Astrocyte (in vitro differentiated cells and primary cell): ENCODE measurements at places on chromosomes 2 and 18. TPM values are rescaled to one million over a fixed set of nuclear protein-coding genes. Genes with fewer than 3 reads are reported as not detected.

GRCh38 chr18:35464831-35465279 lies 32.9 kb downstream of the INO80C start:
- no peak for DNase-seq

DNA sequence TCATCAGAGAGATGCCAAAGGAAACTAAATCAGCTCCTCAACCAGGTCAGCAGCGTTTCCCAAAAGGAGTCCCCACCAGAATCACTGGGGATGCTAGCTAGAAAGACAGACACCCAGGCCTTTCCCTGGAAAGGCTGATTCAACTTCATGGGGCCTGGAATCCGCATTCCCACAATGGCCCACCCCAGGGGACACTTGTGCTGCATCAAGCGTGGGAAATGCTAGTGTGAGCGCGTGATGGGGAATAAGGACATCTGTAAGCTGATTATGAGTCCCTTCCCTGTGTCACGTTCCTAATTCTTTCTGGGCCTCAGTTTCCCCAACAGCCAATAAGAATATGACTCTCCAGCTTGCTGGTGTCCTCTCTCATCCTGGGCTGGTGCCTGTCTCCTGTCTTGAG lies 2.2 kb upstream of the WNT10A start:
- no peak for DNase-seq

- DNase-seq = no peak
Observed at GRCh38 chr2:51629406-51629805, 597.5 kb upstream of the NRXN1 start.

- no peak for DNase-seq
Observed at GRCh38 chr2:136051001-136051724, 65.7 kb upstream of the DARS1 start.

GRCh38 chr2:140011287-140011686 lies 1231.1 kb upstream of the NXPH2 start:
- no peak for DNase-seq

STARD6 gene
- not detected in 2 replicates for total RNA-seq

GMPPA gene
- 49.5 and 55.3 TPM in 2 replicates for total RNA-seq

ORC2 gene
- total RNA-seq = 25.4 and 25.5 TPM in 2 replicates
